Large intestine (tissue), 12 donors: ENCODE measurements at places on chromosomes 4 and X.
A peak's percentile ranks its signal among the peaks of the same experiment; 100 is the strongest.

- no peak for DNase-seq
Measured at GRCh38 chrX:108590496-108590895, 145.9 kb downstream of the IRS4 start.

DNA sequence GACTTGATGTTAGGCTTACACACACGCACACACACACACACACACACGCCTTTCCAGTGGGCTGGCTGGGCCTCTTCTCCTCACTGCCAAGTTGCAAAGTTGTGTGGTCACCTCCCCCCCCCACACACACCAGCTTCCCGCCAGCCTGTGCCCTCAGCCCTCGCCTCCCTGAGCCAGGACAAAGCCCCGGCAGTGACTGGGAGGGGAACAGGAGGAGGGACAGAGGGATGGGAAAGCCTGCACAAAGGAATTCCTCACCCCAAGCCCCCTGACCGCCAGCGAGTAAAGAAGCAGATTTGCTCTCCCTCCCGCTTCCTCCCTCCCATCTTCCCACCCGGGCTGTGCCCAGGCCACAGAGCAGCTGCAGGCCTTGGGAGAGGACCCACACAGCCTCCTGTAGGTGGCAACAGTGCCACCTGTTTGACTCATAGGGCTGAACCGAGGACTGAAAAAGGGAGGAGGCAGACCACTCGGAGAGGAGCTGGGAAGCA is at the start of gene GDPD2:
GDPD2 (plus strand) TSS at position 464 of the 491 bp plus-strand sequence. CDS start 1,671 bp downstream, outside the sequence.
- peak; percentile 76 for DNase-seq

GRCh38 chr4:6694177-6694901 is 661 bp downstream of the S100P start:
- no peak for DNase-seq

DNA sequence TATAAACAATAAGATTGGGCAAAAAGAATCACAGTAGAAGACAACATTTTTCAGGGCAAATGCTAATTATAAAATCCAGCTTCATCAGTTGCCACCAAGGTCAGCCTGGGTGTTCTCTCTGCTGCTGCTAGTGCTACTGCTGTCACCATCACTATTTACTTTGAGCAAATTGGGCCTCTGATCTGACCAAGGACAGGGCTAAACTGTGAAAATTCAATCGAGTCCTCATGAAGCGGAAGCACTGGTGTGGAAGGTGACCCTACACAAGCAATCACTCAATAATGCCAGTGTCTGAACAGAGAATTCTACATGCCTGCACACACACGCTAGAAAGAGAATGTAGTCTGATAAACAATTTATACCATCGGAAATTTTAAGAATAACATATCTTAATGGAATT is 122.9 kb upstream of the TTC29 start:
- no peak for DNase-seq

- no peak for DNase-seq
Measured at GRCh38 chrX:20354505-20354904, 87.8 kb upstream of the RPS6KA3 start.

- no peak for DNase-seq
Measured at GRCh38 chr4:176641237-176641636, 151.5 kb downstream of the VEGFC start.

GRCh38 chrX:136147315-136147901 is at the start of gene FHL1:
FHL1 (plus strand) TSS chrX:136147533.
- DNase-seq, result no peak

GRCh38 chrX:53283099-53283498 is 1.7 kb upstream of the IQSEC2 start:
- no peak for DNase-seq

- DNase-seq, result no peak
Measured at GRCh38 chrX:118536204-118536603, 40.6 kb downstream of the DOCK11 start.

DNA sequence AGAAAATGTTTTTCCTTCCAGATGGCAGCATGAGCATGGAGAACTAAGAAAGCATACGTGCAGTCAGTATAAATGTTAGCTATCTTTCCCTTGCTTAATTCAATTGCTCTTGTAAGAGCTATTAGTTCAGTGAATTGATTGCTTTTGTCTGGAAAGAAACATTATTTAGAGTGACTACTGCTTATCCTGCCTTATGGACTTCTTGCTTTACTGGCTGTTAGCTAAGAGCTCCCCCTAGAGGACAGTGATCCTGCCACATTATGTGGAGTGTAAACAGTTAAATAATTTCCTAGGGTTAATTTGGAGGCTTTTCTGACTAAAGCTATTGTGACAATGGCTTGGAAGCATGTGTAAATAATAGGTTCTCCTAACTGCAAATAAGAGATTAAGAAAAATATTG is 1402.4 kb downstream of the FAM133A start:
- DNase-seq, result no peak

DNA sequence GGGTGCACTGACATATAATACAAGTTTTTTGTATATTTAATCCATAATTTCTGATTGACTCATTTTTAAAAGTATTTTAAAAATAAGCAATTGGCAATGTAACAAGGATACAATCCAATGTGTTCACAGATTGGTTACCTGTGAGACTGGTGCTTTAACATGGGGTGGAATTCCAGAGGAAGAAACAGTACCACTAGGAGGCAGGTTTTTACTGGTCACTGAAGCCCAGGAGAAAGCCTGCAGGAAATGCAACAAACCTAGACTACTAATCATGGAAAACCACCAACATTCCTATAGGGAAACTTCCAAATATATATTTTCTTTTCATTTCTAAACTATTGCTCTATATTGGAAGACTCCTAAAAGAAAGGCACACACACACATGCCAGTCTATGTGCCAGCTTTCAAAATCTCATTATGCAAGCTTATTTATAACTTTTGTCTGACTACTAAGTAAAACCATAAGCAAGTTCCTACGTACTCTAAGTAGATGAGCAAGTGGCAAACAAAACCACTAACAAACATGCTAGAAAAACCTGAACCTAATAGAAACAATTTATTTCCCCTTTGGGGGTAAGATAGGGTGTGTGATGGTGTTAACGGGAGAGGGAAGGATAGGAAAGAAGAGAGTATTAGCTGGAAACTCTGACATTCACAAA is 19.2 kb downstream of the G3BP2 start:
- DNase-seq, result peak; percentile 26

- DNase-seq, result no peak
Measured at GRCh38 chr4:169341490-169341889, 70.7 kb upstream of the SH3RF1 start.

DNA sequence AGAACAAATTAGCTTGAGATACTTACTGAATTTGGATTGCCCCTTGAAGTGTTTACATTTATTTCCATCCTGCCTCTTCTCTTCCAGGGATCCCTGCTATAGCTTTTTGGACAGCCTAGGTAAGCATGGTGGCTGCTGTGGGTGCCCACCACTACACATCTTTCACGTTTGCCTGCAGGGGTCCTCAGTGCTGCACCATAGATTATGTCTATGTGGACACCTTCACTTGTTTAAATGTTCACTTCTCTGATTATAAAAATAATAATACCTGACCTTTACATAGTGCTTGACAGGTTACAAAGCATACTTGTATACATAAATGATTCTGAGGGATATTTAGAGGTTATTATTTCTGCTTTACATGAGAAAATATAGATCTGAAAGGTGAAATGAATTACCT is 67.9 kb upstream of the SLC4A4 start:
- DNase-seq, result peak; percentile 21

DNA sequence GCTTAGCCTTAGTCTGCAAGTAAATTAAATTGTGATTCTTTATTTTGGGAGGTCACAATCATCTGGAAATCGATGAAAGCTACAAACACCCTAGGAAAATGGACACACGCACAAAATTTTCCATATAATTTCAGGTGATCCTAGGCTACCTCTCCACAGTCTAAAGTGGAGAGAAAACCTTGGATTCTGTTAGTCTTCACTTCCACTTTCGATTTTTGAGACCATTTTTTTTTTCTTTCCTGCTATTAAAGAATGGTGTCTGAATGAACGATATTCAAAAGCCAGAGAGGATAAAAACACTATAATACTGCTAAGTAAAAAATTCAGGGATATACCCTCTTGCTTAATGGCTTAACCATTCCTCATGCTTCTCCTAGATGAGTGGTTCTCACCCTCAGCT is 1.7 kb downstream of the FBXL5 start:
- DNase-seq, result peak; percentile 40

DNA sequence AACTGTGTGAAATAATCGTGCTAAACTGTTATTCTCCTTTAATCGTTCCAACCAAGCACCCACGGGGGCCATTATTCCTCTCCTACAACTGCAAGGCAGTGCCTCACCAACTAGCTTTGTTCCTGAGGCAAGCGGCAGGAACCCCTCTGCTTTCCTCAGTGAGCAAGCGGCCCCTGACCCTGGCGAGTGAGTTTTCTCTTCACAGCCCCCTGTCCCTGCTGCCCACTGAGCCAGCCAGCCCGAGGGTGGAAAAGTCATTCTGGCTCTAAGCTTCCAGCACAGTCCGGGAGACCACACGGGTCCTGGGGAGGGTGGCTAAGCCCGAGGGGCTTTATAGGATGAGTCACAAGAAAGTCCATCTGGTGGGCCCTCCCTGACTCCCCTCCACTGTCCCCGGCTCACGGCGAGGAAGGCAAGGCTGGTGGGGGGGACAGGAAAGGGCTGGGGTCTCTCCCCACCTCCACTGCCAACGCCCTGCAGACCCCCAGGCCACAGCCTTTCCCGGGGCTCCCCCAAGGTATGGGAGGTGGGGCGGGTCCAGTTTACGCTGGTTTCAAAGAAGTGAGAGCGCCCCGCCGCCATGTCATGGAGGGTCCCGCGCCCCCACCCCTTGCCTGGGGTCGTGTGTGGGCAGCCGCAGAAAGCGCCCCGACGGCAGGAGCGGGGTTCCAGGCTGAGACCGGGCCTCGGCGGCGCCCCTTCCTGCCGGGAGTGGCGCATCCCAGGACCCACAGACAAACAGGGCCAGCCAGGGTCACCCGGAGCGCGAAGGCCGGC is 45.0 kb downstream of the CPLX1 start:
- DNase-seq, result no peak

GRCh38 chr4:23937173-23937572 is 47.3 kb upstream of the PPARGC1A start:
- no peak for DNase-seq

GRCh38 chr4:157294575-157294974 is 74.0 kb downstream of the GRIA2 start:
- no peak for DNase-seq

- DNase-seq, result no peak
Measured at GRCh38 chr4:30461218-30461617, 259.0 kb upstream of the PCDH7 start.

DNA sequence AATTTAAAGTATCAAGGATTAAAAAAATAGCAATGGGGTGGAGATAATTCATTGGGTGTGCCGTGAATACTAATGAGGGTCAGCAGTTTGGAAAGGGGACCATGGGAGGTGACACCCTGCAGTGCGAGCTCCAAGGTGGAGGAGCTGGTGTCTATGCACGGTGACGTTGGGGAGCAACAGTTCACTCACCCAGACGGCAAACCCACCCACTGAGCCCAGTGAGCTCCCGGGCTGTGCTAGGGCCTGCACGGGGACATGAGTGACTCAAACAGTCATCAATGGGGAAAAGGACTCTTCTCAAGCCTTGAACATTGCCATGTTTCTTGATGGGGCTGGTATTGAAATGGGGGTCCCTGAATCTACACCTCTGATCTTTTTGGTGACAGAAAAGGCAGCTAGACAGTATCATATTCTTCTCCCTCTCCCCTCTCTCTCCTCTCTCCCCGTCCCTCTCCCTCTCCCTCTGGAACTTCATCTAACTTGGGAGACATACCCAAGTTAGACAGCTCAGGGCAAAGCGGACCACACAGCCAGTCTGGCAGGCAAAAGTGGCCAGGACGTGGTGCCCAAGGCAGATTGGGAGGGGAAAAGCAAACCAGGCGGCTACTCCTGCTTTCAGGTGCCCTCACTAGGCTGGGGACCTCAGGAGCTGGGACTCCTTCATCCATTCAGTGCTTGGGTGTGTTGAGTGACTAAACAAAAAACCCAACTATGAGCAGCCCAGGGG is 26.3 kb upstream of the PPP2R2C start:
- no peak for DNase-seq

DNA sequence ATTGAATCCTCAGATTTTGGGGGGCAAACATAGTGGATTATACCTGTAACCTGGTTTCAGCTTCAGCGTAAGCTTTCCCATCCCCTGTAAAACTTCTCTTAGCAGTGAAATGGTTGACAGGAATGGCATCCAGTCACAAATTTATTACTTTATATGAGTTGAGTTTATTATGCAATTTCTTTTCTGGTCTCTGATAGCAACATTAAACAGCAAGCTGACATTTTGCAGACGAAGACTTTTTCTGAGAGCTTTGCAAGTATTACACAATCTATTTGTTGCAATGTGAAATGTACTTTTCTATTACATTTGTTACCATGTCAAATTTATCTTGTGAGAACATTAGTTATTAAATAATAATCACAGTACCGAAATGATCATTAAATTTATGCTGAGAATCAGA is 60.6 kb downstream of the GSPT2 start:
- DNase-seq, result peak; percentile 4

- DNase-seq, result no peak
Measured at GRCh38 chr4:77372375-77372774, 215.4 kb downstream of the CCNG2 start.

GRCh38 chr4:73507541-73507940 is 26.0 kb downstream of the AFM start:
- peak; percentile 68 for DNase-seq

DNA sequence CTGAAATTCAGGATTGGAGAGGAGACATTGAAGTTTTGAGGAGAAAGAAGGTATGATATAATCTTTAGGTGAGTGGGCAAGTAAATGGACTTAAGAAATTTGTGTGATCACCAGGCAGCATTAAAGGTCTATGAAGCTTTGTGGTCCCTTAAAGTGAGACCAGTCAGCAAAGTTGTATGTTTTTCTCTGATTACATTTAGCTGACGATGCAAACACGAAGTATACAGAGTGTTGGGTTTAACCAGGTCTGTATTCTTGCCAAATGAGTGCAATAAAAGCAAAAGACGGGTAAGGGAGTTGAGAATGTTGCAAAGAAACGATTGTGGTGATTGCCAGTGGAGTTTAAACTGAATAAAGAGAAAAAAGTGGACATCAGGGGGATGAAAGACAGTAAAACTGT is 11.6 kb upstream of the YIPF6 start:
- DNase-seq, result no peak

DNA sequence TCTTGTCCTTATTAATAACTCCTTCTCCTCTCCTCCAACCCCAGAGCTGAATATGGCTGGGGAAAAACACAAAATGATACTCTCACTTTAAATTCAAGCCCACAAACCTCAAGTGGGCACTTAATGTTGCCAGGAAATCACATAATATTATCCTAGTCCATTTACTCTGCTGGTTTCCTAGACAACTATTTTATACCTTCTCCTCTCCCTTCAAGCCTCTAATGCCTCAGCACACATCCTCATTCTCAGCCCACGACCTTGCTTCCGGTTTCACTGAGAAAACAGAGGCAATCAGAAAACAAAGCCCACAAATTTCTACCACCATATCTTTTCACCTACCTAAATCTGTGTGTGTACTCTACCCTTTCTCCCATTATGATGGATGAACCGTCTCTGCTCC is 12.1 kb upstream of the CLCN5 start:
- DNase-seq, result peak; percentile 14

DNA sequence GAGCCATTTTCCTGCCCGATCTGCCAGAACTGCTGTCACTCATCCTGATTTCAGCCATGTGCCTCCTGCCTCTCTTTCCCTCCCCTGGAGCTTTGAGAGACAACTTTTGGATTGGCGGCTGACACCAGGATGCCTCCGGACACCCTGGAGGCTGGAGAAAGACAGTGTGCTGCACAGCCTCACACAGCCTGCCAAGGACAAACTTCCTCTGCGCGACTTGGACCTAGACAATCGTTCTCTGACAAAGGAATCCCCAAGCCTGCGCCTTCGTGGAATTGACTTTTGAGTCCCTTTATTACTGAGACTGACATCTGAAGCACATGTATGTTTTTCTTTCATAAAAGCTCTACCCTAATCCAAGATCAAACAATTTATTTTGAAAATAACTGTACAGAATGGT is 10.8 kb upstream of the LDB2 start:
- no peak for DNase-seq
